ENCODE measurements at places on chromosomes 11 and 22.

DNA sequence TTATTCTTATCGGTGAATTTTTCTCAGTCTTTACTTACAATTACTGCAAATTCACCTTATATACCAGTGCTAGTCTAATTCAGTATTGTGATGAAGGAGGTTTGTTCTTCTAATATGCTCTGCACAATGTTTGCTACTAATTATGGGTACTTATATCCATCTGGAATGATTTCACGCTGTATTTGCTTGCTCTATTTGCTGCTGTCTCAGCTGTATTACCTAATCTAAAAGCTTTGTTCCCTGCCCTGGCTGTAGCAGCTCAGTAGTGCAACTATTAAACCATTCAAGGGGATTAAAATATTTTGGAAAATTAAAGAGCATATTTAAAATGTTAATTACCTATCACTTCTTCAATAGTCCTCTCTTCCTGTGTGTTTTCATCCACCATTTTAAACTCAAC, 375.3 kb downstream of the LUZP2 start:
- no peak for DNase-seq

DNA sequence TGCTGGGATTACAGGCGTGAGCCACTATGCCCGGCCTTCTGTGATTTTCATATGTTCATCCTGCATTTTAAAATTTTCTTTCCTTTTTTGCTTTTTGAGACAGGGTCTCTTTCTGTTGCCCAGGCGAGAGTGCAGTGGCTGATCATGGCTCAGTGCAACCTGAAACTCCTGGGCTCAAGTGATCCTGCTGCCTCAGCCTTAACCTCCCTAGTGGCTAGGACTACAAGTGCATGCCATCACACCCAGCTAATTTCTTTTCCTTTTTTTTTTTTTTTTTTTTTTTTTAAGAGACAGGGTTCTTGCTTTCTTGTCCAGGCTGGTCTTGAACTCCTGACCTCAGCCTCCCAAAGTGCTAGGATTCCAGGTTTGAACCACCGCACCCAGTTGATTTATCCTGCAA, 54.1 kb upstream of the WT1 start:
- DNase-seq: no peak

GRCh38 chr11:2470495-2470894, 25.7 kb downstream of the KCNQ1 start:
- DNase-seq: no peak

GRCh38 chr11:127412234-127412633, 411.7 kb upstream of the KIRREL3 start:
- DNase-seq: no peak

GRCh38 chr11:70498976-70499801, 100.9 kb downstream of the CTTN start:
- no peak for DNase-seq

DNA sequence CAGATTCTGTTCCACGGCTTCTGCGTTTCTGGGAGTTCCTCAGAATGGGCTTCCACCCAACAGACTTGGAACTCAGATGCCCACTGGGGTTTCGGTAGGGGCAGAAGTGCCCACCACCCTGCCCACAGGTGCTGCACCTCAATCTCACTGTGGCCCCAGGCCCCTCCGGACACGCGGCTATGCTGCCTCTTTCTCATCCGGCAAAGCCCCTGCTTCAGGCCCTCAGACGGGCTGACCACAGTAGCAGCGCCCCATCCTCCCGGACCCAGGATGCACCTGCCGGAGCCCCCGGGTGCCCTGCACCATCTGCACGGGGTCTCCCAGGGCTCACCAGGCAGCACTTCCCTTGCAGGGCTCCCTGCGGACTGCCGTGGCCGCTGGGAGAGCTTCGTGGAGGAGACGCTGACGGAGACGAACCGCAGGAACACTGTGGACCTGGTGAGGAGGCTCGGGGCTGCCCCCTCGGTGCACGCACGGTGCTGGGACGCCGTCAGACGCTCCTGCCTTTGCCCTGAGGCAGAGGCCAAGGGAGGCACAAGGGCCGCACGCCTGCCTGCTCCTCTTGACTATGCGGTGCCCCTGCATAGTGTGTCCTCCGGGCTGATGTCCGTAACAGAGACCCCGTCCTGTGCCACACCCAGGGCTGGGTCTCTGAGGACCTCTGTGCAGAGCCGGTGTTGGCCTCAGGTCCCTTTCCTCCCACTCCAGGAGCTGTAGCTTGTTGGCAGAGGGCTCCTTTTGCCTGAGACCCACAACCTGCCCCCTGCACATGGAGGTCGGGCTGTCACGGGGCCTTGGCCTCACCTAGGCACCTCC, 38.6 kb downstream of the SBF1 start:
- DNase-seq: no peak

- no peak for DNase-seq
Observed at GRCh38 chr22:25496396-25497064, 67.9 kb upstream of the GRK3 start.

- DNase-seq: peak; percentile 84
Observed at GRCh38 chr22:23772649-23773473, at the start of gene MMP11. TSS of gene MMP11 (plus strand) at chr22:23772849. CDS start at chr22:23772871, 22 bp downstream.

- DNase-seq: no peak
Observed at GRCh38 chr11:133621611-133622010, 89.3 kb upstream of the OPCML start.

DNA sequence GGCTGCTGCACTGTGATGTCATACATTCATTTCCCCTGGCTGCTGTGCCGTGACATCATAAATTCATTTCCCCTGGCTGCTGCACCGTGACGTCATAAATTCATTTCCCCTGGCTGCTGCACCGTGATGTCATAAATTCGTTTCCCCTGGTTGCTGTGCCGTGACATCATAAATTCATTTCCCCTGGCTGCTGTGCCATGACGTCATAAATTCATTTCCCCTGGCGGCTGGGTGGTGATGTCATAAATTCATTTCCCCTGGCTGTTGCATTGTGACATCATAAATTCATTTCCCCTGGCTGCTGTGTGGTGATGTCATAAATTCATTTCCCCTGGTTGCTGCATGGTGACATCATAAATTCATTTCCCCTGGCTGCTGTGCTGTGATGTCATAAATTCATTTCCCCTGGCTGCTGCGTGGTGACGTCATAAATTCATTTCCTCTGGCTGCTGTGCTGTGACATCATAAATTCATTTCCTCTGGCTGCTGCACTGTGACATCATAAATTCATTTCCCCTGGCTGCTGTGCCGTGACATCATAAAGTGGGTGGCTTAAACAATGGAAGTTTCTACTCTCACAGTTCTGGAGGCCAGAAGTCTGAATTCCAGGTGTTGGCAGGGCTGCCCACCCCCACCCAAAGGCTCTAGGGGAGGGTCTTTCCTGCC, 301.1 kb downstream of the SHANK2 start:
- DNase-seq: no peak

GRCh38 chr22:24695060-24695459, 79.5 kb downstream of the PIWIL3 start:
- DNase-seq: no peak

DNA sequence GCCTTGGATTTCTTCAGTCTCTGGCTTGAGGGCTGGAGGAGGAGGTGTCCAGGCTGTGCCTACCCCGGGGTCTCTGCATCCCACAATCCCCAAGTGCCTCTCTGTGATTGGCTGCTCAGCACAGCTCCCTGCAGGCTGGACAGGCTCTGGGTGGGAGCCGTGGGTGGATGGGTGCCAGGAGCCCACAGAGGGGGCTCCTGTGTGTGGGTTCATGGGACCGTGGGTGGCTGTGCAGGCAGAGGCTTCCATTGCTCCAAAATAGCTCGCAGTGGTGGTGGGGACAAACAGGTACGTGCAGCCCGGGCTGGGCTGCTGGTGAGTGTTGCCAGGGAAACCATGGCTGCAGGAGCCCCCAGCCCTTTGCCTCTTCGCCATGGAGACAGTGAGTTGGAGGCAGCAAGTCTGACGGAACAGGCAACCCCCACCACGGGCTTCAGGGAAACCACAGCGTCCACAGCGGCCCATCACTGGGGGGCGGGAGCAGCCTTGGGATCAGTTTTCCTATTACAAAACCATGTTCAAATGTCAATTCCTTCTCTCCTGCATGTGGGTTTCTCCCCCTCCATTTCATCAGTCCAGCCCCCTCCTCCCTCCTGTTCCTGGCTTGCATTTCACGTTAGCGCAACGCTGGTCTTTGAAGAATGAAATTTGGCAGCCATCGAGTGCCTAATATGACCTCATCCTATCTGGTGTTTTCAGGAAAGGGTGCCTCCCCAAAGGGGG, 155.2 kb downstream of the TRIM29 start:
- DNase-seq: no peak

- no peak for DNase-seq
Observed at GRCh38 chr11:83909579-83910534, 623.7 kb upstream of the CCDC90B start.

- DNase-seq: no peak
Observed at GRCh38 chr11:128036556-128037093, 550.7 kb downstream of the ETS1 start.

DNA sequence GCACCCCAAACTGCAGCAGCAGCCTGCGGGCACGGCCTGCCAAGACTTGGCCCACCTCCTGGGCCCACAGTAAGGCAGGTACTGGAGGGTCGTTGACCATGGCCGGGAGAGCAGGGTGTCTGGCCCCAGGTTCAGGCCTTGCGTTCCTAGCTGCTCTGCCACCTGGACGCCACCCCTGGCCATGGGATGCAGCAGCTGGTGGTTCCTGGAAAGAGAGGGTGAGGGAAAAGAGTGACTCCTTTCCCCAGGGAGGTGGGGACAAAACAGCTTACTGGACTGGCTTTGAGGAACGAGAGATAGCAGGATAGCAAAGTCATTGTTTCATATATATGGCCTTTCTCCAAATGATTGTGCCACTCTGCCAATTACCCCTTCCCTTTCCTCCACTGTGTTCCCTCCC, 1.8 kb downstream of the BSCL2 start:
- DNase-seq: peak; percentile 50

- DNase-seq: no peak
Observed at GRCh38 chr11:8100605-8101004, 19.6 kb downstream of the TUB start.

- no peak for DNase-seq
Observed at GRCh38 chr11:132866783-132867545, 665.3 kb downstream of the OPCML start.

GRCh38 chr11:96798445-96798844, 408.6 kb downstream of the JRKL start:
- no peak for DNase-seq

- no peak for DNase-seq
Observed at GRCh38 chr11:30587269-30587812, 1.2 kb upstream of the MPPED2 start.

- DNase-seq: no peak
Observed at GRCh38 chr11:108370315-108370714, 97.0 kb downstream of the C11orf65 start.

- no peak for DNase-seq
Observed at GRCh38 chr11:9693801-9694553, 30.1 kb downstream of the SWAP70 start.

DNA sequence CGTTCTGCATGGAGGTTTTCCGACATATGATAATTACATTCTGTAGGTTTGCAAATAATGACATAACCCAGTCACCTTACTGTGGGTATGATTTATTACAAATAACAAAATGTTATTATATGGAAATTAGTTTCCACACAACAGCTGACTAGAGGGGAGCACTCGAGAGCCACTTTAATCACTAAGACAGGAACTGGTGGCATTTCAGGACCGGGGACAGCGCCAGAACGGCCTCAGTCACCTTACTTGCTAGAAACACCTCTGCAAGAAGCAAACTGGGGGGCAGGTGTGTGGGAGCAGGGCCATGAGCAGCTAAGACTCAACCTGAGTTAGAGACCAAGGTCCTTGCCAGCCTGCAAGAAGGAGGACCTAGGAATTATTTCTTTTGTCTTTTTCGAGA, 199.9 kb downstream of the DSCAML1 start:
- peak; percentile 77 for DNase-seq

DNA sequence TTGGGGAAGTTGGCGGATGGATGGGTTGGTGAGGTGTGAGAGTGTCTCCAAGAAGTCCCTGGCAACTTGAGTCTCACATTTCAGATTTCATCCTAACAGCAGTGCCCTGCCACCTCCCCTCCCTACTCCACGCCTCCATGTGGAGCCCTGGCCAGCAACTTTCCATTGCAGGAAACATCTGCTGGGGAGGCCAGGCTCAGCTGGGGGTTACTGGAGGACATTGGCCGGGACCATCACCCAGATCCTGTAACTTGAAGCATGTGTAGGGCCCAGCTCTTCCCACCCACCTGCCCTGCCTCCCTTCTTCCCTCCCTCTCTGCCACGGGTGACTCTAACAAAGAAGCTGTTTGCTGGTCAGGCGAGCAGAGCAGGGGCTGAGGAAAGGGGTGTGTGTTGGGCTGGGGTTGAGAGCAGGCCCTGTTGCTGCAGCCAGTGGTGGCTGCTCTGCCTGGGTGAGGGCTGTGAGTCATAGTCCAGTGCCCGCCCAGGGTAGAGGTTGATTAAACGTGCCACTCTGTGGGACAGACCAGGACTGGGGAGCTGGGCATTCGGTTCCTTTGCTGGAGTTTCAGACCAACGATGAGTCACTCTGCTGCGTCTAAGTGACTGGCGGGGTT, 64.0 kb downstream of the SCN3B start:
- DNase-seq: no peak

DNA sequence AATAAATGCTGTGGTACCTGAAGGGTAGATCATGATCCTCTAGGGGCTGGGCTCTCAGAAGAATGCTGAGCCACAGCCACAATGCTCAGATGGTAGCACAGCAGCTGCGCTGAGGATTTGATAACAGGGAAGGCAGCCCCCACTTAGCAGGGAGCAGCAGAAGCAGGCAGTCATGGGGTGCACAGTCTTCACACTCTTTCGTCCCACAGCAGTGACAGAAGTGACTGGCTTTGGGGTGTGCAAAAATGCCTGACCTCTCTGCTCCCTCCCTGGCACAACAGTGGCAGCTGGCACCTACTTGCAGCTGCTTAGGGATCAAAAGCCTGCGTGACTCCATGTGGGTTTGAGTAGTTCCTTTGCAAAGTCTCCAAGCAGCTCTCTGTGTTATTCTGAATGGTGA, 1349.8 kb upstream of the RAG2 start:
- DNase-seq: no peak

GRCh38 chr22:39349506-39349966, 255 bp upstream of the SYNGR1 start:
- peak; percentile 78 for DNase-seq

- no peak for DNase-seq
Observed at GRCh38 chr11:131486100-131486499, 115.7 kb downstream of the NTM start.

DNA sequence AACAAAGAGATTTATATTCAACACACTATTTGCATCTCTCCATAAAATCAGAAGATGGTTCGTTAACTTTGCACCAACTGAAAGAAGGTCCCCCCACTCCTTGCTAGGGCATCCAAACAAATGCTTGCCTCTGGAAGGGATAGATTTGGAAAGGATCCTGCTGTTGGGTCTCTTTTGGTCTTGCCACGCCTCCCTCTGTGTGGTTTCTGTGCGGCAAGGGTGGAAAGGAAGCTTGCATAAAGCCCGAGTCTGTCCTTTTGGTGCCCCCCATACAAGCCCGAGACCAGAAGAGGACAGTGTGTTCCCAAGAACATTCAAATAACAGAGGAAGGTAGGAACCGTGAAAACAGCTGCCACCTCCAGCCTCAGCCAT, 15.1 kb downstream of the SCGB1A1 start:
- DNase-seq: no peak

DNA sequence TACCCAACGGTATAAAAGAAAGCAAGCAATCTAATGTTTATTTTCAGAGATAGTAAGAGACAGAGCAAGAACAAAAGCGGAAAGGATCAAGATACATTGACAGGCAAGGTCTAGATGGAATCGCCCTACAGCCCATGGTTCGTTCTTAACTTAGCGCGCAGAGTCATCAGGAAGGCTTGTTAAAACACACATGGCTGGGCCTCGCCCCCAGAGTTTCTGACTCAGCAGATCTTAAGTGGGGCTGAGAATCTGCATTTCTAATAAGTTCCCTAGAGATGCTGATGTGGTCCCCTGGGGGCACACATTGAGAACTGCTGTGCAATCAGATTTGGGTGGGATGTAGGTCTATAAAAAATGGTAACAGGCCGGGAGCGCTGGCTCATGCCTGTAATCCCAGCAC, 35.8 kb upstream of the CHRM4 start:
- DNase-seq: no peak

All from ecto neural progenitor cell (in vitro differentiated cells).